ENCODE measurements at places on chromosomes 7 and 10.

- no peak for DNase-seq
Measured at GRCh38 chr10:12617191-12618175, 268.1 kb downstream of the CAMK1D start.

DNA sequence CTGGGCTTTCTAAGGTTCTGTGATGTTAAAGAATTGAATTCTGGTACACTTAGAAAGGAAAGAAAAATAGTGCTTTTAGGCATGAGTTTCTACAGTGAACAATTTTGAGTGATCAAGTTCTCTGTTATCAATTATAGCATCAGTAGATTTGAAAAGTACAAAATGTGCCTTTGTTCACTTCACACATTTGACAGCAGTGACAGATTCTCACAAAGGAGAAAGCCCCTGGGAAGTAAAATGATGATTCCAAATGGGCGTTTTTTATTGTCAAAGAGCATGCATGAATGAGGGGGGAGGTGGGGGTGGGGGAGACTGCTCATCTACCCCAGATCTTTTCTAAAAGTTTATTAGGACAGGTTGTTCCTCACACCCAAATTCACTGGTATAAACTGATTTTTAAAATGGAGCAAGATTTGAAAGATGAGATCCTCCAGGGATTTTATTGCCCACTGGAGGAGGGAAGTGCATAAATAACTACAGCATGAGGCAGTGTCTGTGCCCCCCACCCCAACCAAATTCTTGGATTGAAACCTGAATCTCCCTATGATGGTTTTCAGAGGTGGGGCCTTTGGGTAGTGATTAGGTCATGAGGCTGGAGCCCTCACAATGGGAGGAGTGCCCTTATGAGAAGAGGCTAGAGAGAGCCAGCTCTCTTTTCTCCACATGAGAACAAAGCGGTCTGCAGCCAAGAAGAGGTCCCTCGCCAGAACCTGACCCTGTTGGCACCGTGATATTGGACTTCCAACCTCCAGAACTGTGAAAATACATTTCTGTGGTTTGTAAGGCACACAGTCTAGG lies 79.5 kb downstream of the AOAH start:
- no peak for DNase-seq

GRCh38 chr7:41943094-41943577 lies 240.2 kb upstream of the INHBA start:
- DNase-seq: peak; percentile 84

- no peak for DNase-seq
Measured at GRCh38 chr10:124447751-124448466, 1.9 kb downstream of the NKX1-2 start.

DNA sequence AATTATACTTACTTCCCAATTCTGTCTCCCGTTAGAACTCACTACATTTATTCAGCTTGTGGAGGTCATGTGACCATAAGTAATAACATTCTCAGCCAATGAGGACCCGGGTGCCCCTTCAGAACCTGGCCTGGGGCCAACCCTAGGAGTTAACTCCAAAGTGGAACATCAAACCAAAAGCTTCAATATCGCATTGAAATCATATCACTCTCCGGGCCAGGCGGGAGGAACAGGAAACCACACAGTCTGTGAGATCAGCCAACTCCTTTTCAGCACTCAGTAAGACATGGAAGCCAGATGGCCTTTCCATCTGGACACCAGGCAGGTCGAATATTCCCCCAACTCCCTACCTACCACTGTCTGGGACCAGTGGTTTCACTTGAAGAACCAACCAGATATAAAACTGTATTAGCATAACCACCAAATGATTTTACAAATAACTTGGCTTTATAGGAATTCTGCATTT lies 5.5 kb downstream of the CREB3L2 start:
- peak; percentile 14 for DNase-seq

- DNase-seq: peak; percentile 54
Measured at GRCh38 chr7:151993977-151994676, 31.3 kb upstream of the GALNT11 start.

DNA sequence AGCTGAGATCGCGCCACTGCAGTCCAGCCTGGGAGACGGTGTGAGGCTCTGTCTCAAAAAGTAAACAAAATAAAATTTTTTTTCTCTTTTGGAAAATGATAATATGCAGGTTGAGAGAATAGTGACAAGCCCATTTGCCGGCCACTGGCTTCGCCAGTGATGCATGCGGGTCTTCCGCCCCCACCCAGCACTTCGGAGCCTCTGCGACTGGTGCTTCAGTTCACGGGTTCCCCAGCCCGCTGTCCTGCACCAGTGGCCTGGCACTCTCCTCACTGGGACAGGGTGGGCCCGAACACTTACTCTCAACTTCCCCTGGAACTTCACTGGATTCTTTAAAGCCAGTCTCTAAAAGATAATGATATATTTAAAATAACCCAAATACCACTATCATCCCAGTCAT lies 2.7 kb downstream of the SUN1 start:
- no peak for DNase-seq

- no peak for DNase-seq
Measured at GRCh38 chr7:4268040-4268965, 413.8 kb upstream of the FOXK1 start.

DNA sequence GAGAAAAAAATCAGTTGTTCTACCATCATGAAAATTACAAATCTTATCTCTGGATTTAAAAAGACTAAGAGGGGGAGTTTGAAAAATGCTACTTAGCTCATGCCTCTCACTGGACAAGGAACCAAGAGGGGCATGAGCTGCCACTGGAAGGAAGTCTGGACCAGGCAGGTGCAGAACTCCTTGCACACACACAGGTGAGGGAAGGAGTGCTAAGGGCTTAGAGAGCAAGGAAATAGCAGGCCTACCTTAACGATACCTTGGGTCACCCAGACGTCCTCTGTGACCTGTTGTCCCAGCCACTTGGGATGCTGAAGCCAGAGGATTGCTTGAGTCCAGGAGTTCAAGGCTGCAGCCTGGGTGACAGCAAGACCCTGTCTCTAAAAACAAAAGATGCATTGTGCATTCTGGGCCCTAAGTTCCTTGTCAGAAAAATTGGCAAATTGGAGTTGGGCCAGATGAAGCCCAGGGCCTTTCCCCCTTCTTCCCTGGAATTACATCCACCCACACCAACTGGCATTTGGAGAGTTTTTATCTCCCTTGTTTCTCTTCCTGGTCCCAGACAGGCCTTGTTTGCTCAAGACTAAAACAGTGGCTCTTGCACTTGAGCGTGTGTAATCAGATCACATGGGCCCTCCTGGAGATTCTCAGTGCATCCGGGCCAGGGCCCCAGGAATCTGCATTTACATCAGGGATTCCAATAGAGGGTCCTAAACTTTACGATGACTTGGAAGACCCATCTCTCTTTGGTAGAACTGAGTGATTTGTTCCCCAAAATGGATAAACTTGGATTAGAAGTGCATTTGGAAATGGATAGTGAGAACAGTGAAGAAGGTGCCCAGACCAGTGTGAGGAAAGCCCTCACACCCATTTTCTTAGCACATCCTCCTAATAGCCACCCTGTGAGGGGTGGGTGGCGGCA lies 3.0 kb downstream of the DDIT4 start:
- DNase-seq: no peak

GRCh38 chr10:133249094-133249780 lies 11.6 kb downstream of the VENTX start:
- DNase-seq: no peak

DNA sequence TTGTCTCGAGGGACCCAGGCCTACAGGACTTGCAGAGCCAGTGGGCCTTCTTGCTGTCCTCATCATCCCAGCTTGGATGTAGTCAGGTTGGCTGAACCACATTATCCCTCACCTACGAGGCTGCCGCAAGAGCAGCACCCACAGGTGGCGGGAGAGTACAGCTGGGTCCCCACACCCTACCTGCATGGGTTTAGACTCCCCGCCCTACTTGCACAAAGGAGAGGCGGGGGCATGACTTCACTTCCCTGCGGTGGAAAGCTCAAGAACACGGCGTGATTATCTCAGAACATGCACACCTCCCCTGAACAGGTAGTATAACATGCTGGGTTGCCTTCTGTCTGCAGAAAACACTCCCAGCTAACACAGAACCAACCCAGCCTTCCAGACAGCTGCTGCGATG lies 57.5 kb downstream of the CTBP2 start:
- DNase-seq: no peak

DNA sequence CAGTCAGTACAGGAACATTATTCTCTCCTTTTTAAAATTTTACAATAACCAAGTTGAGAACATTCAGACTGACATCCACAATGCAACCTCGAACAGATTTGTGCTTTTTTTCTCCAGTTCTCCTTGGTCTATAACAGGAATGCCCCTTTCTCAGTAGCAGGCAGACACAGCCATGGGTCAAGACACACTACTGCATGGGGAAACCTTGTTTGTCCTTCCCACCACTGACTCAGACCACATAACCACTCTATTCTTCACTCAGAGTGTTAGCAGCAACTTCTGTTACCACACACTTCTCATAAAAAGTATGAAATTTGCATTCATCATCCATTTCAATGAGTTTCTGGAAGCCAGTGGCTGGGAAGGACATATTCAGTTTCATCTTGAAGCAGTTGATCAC lies 421.7 kb downstream of the ADRA2A start:
- DNase-seq: no peak

GRCh38 chr10:74677951-74678350 lies 148.4 kb upstream of the KAT6B start:
- DNase-seq: no peak

DNA sequence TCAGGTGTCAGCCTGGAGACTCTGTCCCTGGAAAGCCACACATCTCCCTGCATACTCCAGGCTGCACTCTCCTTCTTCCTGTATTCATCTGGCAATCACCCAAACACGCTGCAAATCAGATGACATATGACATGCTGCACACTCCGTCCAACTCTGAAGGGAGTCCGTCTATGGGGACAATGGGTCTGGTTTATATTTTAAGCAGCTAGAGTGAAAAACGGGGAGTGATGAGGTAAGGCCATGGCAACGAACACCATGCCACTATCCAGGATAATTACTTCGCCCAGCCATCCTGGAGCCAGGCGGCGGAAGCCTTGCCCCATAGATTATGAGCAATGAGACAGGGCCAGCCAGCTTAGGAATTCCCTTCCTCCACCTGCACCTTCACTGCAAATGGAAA lies 140.1 kb downstream of the PLXNA4 start:
- DNase-seq: no peak

DNA sequence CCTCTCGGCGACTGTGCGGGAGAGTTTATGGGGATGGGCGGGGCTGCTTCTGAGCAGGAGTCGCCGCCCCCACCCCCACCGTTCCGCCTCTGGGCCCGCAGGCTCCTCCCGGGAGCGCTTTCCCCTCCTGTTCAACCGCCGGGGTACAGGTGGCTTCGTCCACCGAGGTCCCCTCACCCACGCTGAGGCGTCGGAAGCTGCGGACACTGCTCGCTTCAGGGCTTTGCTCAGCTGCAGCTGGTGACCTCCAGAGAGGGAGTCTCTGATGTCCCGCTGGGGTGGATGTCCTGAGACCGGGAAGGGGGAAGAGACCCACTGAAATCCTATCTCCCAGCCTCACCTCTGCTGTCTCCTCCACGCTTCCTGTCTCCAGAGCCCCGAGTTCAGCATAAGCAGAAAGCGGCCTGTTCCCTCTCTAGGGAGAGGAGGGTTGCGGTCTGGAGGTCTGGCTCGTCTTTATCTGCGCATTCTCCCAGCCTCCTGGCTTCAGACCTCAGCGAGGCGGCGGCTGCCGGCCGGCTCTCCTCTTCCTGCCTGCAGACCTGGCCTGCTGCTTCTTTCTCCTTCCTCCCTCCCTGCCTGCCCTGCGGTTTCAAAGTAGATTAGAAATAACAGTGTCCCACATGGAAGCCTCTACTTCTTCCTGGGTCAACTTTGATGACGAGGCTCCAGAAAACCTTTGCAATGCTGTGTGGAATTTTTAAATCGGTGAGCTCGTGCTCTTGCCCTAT lies 1.8 kb downstream of the CYP2E1 start:
- no peak for DNase-seq

GRCh38 chr7:726854-727103 lies 280 bp downstream of the DNAAF5 start:
- no peak for DNase-seq

DNA sequence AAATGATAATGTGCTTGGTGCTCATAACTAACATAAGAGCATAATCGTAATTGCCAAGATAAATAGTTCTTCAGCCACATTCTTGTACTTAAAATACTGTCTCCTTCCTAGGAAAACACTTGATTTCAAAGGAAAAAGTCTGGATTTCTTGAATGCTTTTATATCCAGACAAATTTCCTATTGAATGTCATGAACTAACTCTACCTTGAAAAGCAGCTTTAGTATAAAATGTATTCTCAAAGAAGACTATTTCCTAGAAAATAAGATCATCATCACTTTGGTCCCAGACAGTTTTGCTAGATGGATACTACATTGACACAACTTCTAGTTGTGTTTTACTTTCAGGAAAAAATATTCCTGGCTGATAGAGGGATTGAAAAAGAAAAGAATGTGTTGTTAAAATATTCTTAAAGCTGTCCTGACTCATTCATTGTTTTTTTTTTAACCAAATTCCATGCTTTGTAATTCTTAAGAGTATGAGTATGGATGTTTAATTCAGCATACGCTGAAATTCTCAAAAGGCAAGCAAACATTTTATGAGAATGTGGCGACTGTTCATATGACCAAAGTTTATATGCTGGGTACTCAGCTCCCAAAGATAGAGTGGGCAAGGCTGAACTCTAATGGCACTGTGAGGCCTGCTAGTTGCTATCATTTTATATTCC lies 106.1 kb downstream of the PPP1R3A start:
- no peak for DNase-seq

DNA sequence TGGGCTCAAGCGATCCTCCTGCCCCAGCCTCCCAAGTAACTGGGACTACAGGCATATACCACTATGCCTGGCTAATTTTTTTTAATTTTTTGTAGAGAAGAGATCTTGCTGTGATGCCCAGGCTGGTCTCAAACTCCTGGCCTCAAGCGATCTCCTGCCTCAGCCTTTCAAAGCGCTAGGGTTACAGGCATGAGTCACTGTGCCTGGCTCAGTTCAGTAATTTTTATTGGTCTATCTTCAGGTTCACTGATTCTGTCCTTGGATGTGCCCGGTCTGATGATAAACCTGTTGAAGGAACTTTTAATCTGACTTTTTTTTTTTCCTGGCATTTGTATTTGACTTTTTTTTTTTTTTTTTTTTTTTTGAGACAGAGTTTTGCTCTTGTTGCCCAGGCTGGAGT lies 40.1 kb upstream of the STRIP2 start:
- no peak for DNase-seq

DNA sequence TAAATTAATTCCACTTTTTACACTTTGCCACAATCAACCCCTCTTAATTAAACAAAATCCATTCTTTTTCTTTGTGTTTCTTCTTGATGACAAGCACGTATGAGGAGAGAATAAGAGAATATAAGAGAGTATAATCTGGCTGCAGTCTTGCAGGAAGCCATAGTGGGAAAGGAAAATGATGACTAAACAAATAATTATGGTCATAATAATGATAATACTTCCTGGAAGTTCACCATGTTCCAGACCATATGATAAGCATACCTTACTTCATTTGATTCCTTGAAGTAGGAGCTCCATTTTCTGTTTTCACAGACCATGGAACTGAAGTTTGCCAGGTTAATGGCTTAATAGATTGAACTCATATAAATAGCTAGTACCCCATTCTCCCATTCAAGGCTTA lies 237.8 kb downstream of the SEMA3D start:
- no peak for DNase-seq

Data from activated naive CD4-positive, alpha-beta T cell treated with anti-CD3 and anti-CD28 coated beads for 36 hours (primary cell).